ENCODE measurements at places on chromosomes 11 and 22.

DNA sequence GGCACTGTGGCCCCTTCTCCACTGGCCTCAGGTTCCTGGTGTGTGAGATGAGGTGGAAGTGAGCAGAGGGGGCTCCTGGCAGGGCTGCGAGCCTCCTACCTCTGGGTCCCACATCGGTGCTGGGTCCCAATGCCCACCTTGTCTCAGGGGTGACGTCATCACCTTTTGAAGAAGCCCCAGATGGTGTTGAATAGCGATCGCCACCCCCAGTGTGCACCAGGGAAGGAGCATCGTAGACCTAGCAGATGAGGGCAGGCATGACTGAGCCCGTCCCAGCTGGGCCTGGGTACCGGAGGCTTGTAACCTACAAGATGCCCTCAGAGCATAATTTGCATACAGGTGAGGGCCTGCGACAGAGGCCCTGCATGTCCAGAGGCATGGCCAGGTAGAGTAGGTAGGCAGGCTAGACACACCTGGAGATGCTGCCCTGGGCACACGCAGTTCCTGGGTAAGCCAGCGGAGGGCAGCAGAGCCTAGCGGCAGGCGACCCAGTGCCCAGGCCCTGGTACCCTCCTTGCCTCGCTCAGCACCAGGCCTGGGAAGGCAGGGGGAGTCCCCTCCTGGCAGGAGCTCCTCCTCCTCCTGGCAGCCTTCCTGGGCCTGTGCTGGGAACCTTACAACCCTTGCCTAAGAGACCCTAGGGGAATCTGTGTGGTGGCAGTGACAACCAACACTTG, 52.5 kb downstream of the TPCN2 start:
- DNase-seq: peak; percentile 44

DNA sequence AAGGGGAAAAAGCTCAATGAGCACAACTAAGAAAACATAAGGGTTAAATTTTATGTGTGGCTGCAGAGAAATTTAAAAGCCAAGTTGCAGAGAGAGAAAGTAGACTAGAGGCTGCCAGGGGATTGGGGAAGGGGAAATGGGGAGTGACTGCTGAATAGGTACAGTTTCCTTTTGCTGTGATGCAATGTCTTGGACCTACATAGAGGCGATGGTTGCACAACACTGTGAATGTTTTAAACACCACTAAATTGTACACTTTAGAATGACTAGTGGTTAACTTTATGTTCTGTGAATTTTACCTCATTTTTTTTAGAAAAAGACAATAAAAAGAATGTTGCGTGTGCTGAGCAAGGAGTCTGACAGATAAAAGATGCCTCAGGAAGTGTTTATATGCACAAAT, 36.5 kb downstream of the TENM4 start:
- DNase-seq: no peak

DNA sequence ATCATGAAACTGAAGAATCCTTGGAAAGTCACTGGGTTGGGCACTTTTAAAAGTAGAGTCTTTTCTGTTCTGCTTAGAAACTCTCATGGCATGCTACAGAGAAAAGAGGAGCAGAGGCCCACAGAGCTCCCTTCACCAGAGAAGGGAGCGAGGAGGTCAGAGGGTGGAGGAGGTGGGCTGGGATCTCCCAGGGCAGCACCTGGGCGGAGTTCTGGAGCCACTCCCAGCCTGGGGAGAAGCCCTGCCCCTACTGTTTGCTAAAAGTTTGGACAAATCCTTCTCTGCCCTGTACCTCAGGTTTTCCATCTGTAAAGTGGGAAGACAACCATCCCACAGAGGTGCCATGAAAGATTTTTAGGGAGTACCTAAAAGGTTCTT, 299.1 kb downstream of the KIRREL3 start:
- DNase-seq: no peak

GRCh38 chr11:117095284-117096161, 2.7 kb downstream of the SIK3 start:
- DNase-seq: no peak

- DNase-seq: no peak
These were observed 56.9 kb downstream of the PARVA start for GRCh38 chr11:12434325-12434654.
